ENCODE measurements at places on chromosomes 5 and 9. TPM values are rescaled to one million over a fixed set of nuclear protein-coding genes. Genes with fewer than 3 reads are reported as not detected.

DNA sequence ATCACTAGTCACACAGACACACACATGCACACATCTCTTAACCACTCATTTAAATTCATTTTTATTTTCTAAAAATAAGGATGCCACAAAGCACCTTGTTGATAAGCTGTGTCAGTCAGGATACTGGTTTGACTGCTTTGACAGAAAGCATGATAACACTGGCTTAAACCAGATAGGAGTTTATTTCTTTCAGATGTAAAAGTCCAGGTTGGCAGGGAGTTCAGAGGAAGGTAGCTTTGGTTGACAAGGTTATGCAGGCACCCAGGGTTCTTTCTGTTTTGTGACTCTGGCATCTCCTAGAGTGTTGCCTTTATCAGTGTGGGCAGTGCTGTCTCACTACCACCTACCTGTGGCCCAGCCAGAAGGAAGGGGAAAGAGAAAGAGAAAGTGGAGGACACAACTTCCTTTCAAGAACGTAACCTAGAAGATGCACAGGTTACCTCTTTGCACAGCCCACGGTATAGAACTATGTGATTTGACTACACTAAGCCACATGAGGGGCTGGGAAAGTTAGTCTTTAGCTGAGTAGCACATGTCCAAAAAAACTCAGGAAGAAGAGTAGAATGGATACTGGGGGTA lies 334.7 kb downstream of the OSTF1 start:
- H3K4me3 ChIP-seq = no peak overlapping the region
- H3K27ac ChIP-seq = no peak overlapping the region
- H3K27me3 ChIP-seq = no peaks in the 10 kb centered on the region

DNA sequence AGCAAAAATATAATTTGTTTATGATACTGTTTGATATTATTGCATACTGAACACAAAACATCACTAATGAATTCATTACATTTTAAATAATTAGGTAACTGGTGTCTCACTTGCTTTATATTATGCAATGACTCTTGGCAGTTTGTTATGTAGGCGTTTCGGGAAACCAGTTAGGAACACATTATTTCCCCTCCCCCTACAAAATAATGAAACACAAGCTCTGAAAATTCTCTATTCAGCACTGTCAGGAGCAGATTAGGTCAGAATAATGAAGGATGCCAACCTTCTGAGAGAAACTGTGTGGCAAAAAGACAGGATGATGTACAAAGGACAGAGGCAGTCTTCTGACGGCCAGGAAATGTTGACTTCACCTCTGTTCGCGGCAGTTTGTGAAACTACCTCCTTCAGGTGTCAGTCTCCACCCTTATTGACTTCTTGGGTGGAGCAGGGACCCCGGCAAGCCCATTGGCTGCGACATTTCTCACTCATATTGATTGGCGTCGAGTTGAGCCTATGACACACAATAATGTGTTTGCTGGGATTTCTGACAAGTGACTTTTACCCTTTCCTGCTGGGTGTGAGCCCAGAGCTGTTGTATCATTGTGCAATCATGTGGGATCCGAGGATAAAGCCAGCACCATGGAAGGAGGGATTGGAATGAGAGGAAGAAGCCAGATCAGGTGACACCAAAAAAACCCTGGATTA lies 33.9 kb downstream of the SH3PXD2B start:
- H3K4me1 ChIP-seq = no peaks in the 10 kb centered on the region
- peak overlapping the region; percentile 27 for H3K27ac ChIP-seq
- no peak overlapping the region for H3K4me3 ChIP-seq
- peak; percentile 65 for DNase-seq

GRCh38 chr5:82222597-82223574 lies 55.3 kb downstream of the RPS23 start:
- no peak overlapping the region for H3K27ac ChIP-seq
- H3K36me3 ChIP-seq = no peaks in the 10 kb centered on the region
- H3K4me1 ChIP-seq = peaks cover 5% of the 10 kb centered on the region
- DNase-seq = no peak
- no peak overlapping the region for H3K4me3 ChIP-seq

DNA sequence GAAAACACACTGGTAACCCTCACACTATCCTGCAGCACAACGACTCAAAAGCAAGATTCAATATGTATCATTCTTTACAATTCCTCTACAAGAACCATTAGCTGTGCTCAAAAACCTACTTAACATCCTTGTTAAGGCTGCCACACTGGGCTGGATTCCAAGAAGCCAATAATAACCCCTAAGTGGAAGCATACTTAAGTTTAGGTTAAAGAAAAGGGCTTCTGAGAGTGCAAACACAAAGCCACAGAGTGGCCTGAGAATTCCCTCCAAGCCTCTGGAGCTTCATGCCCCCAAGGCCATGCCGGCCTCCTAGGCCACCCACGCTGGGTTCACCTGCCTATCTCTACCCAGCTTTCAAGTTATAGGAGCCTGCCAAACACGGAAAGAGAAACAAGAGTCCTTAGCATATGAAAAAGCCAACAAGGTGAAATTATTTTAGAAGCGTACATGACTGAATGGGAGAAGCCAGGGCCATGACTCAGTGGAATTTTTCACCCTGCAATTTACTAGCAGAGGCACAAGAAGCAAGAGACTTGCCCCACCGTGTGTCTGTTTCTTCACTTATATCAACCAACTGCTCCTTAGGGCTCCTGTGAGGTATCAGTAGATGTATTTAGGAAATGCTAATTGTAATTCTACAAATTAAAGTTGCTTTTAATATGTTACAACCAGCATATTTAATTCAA lies 293.0 kb downstream of the SPOCK1 start:
- no peaks in the 10 kb centered on the region for H3K27me3 ChIP-seq
- H3K4me3 ChIP-seq = no peak overlapping the region
- H3K27ac ChIP-seq = no peak overlapping the region
- no peak for DNase-seq
- peaks cover 3% of the 10 kb centered on the region for H3K4me1 ChIP-seq
- no peaks in the 10 kb centered on the region for H3K36me3 ChIP-seq

GRCh38 chr5:179177711-179178575 lies 117.8 kb downstream of the ZNF354C start:
- no peak overlapping the region for H3K27ac ChIP-seq
- H3K36me3 ChIP-seq = no peaks in the 10 kb centered on the region
- H3K4me3 ChIP-seq = no peak overlapping the region
- no peaks in the 10 kb centered on the region for H3K27me3 ChIP-seq
- DNase-seq = no peak
- H3K4me1 ChIP-seq = no peaks in the 10 kb centered on the region

DNA sequence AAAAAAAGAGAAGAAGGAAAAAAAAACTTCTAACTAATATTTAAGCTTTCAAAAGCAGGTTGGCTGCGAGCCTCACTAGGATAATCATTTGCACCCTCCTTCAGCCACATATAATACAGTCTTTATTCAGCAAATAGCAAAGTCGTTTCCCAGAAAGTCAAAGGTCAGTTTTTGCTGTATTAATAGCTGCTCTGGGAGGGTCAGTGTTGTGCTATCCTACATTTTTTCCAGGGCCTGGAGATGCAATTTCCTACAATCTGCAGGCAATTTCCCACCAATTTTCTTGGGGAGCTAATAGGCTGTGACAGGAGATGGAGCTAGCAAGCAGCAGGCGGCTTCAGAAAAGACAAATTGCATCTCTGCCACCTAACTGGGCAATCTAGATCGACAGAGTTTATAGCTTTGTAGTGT lies 136.8 kb downstream of the TLE1 start:
- H3K4me1 ChIP-seq = no peaks in the 10 kb centered on the region
- H3K27ac ChIP-seq = no peak overlapping the region
- no peaks in the 10 kb centered on the region for H3K36me3 ChIP-seq
- no peak overlapping the region for H3K4me3 ChIP-seq
- DNase-seq = no peak

- no peak overlapping the region for H3K27ac ChIP-seq
- H3K27me3 ChIP-seq = no peaks in the 10 kb centered on the region
- DNase-seq = no peak
- H3K4me1 ChIP-seq = no peaks in the 10 kb centered on the region
- H3K36me3 ChIP-seq = no peaks in the 10 kb centered on the region
Observed at GRCh38 chr9:2967766-2968165, 123.9 kb upstream of the PUM3 start.

DNA sequence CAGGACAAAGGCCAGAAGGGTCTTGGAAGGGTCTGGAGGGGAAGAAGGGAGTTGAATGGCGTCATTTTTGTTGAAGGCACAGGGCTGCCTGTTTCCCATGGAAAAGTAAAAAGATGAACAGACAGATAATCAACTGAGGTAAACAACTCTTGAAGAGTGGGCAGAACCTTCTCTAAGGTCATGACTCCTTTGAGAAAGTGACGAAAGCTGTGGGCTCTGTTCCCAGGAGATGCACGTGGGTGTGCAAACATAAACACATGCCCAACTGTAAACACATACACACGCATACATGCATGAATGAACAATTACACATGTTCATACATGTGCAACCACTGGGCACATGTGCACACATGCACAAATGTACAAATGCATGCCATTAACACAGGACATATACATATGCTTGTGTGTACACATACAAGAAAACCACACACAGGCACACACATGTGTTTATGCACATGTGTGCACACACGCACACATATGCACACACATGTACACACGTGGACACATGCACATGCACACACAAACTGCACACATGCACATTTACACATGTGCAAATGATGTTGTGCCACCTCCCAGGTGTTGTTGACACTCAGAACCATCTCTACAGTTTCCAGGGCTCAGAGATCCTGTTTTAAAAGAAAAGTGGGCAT lies 143.3 kb downstream of the GADD45G start:
- DNase-seq = no peak
- H3K27ac ChIP-seq = no peak overlapping the region
- no peaks in the 10 kb centered on the region for H3K36me3 ChIP-seq
- H3K4me1 ChIP-seq = peaks cover 5% of the 10 kb centered on the region
- no peak overlapping the region for H3K4me3 ChIP-seq

GRCh38 chr5:129906177-129906887 lies 2.1 kb downstream of the CHSY3 start:
- peaks cover 13% of the 10 kb centered on the region for H3K4me1 ChIP-seq
- no peaks in the 10 kb centered on the region for H3K27me3 ChIP-seq
- DNase-seq = no peak
- no peak overlapping the region for H3K27ac ChIP-seq

DNA sequence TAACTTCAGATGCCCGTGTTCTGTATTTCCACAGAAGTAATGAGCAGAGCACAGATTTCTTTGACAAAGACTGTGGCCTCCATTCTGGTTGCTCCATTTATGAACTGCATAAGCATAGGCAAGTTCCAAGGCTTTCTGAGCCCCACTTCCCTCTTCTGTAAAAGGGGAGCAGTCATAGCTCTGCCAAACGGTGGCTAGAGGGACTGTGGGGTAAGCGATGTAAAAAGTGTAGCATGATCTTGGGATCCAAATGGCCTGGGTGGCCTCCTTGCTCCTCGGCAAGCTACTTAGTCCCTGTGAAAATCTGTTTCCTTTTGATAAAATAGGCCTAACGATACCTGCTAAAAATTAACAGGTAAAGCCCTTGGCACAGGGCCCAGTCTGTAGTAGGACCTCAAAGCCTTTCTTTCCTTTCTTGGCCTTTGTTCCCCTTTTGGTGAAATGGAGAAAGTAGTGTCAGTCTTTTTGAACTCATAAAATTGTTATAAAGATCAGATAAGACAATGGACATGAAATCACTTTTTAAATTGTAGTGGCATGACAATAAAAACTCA lies 646.6 kb downstream of the ACTL7B start:
- no peak overlapping the region for H3K4me3 ChIP-seq
- H3K27me3 ChIP-seq = no peaks in the 10 kb centered on the region
- H3K4me1 ChIP-seq = no peaks in the 10 kb centered on the region
- H3K36me3 ChIP-seq = no peaks in the 10 kb centered on the region
- no peak for DNase-seq

GRCh38 chr9:128992995-128993394 lies 35.1 kb downstream of the SH3GLB2 start:
- H3K36me3 ChIP-seq = peaks cover 95% of the 10 kb centered on the region
- no peak for DNase-seq
- H3K4me3 ChIP-seq = no peak overlapping the region
- H3K27me3 ChIP-seq = no peaks in the 10 kb centered on the region

Gene AHRR
- 0.39 TPM for polyA plus RNA-seq

DNA sequence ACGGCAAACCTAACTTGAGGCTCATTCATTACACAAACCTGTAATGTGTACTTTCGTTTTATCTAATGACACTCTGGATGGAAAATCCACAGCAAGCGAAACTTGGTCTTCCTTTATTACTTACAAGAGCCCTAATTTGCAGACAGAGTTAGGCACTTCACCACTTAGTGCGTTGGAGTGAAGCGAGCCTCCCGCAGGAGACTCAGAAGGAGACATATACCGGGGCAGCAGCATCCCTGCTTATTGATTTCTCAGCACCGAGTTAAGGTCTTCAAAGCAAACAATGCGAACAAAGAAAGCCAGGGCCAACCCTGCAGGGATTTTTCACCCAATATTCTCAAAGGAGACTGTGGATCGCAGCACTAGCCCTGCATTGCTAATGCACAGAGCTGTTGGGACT lies 28.6 kb downstream of the LSM11 start:
- no peak overlapping the region for H3K27ac ChIP-seq
- no peak for DNase-seq
- no peaks in the 10 kb centered on the region for H3K36me3 ChIP-seq

Gene KCNV2
- polyA plus RNA-seq = not detected

- no peak overlapping the region for H3K4me3 ChIP-seq
- peak; percentile 86 for DNase-seq
- H3K27ac ChIP-seq = no peak overlapping the region
- peaks cover 60% of the 10 kb centered on the region for H3K36me3 ChIP-seq
Observed at GRCh38 chr5:32232441-32233219, 58.5 kb upstream of the GOLPH3 start.

Gene CENPH
- 3.6 TPM for polyA plus RNA-seq

DNA sequence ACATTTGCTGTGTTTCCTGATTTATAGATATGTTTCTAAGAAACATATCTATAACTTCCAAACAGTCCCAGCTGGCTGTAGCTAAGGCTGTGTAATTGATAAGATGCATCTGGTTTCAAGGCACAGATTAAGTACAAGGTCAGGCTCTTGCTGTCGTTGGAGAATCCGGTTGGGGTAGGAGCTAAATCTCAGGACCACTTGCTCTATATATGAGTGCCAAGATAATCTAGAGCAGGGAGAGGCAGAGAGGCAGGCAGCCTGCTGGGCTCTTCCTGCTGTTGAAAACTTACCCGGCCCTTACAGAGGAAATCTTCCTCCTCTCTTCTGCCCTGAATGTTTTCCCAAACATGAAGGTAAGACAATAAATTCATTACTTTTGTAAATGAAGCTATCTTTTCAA lies at the start of gene C7:
Gene C7 (plus strand): TSS at position 234 of the 400 bp plus-strand sequence. CDS start 114 bp downstream, at position 348.
- no peak for DNase-seq
- no peaks in the 10 kb centered on the region for H3K36me3 ChIP-seq
- H3K4me1 ChIP-seq = peaks cover 4% of the 10 kb centered on the region

- H3K4me3 ChIP-seq = no peak overlapping the region
- H3K4me1 ChIP-seq = peaks cover 24% of the 10 kb centered on the region
- no peak for DNase-seq
- H3K27ac ChIP-seq = no peak overlapping the region
- H3K36me3 ChIP-seq = no peaks in the 10 kb centered on the region
- no peaks in the 10 kb centered on the region for H3K27me3 ChIP-seq
Observed at GRCh38 chr5:1099926-1100663, 11.8 kb downstream of the SLC12A7 start.

Gene RGS7BP
- 0.13 TPM for polyA plus RNA-seq

Gene PCDHA4
- 0.06 TPM for polyA plus RNA-seq
